Daoy (cell line): ENCODE measurements at places on chromosomes 5 and 9.

DNA sequence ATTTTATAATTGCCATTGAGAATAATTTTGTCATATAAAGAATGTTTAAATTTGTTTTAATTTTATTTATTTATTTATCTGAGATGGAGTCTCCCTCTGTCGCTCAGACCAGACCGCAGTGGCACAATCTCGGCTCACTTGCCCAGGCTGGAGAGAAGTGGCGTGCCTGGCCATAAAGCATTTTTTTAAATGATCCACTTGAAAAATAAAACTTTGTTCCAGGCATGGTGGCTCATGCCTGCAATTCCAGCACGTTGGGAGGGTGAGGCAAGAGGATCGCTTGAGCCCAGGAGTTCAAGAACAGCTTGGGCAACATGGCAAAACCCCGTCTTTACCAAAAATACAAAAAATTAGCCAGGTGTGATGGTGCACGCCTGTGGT, 2.1 kb upstream of the SIT1 start:
- no peak for DNase-seq

GRCh38 chr5:126810596-126811380, 33.9 kb downstream of the LMNB1 start:
- DNase-seq, result no peak

DNA sequence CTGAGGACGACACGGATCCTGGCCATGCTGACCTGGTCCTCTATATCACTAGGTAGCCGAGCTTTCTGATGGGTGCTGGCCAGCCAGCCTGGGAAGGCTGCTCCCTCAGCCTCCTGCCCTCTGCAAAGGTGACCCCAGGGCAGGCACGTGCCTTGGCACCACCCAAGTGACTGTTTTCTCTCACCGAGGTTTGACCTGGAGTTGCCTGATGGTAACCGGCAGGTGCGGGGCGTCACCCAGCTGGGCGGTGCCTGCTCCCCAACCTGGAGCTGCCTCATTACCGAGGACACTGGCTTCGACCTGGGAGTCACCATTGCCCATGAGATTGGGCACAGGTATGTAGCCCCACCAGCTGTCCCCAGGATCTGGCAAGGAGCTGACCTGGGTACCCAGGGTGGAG, 3.8 kb downstream of the ADAMTS13 start:
- no peak for DNase-seq

DNA sequence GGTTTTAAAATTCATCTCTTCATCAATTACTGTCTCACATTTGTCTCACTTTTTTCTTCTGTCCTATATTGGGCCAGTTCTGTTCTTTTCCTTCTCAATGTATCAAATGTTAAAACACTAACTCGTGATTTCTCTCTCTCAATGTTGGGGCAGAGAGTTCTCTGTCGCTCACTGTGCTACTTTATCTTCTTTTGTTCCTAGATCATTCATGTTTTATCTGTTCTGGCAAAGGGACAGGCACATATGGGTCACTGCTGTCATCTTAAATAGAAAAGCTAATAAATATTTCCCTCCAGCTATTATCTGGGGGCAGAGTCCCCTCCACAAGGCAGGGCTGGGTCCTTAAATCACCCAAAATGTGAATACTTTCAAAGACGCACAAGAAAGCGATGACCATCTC, 214.0 kb downstream of the PTTG1 start:
- DNase-seq, result no peak

GRCh38 chr5:148857474-148857873, 31.1 kb downstream of the ADRB2 start:
- DNase-seq, result no peak

DNA sequence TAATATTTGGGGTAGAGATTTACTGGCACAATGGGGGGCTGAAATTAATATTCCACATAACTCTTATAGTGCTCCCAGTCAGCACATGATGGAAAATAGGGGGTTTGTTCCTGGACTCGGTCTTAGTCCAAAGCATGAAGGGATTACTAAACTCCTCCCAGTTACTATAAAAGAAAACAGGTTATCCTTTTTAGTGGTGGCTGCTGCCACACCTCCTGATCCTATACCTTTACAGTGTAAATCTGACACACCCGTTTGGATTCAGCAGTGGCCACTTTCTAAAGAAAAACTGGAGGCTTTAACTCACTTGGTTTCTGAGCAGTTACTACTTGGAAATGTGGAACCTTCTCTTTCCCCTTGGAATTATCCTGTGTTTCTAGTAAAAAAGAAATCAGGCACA, 572.9 kb upstream of the PTGER4 start:
- DNase-seq, result no peak
